Thymus (tissue), 14 donors: ENCODE measurements at places on chromosomes 2 and 18.

DNA sequence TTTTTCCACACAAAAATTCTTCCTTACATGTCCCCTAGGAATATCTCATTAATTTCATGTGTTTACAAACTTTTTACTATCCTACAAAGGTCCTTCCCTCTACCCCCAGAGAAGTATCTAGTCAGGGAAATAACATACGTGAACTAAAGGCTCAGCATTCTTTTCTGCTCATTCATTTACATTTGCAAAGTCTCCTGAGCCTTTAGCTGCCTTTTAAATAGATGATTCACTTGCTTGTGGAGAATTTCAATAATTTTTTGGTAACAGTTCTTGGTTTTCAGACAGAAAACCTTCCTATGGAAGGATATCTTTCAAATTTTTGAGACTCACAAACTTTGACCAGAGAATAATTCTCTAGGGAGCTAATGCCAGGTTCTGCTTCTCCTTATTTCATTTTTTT lies 81.5 kb upstream of the RMDN2 start:
- no peak overlapping the region for H3K27ac ChIP-seq
- DNase-seq = no peak
- no peaks in the 10 kb centered on the region for H3K27me3 ChIP-seq
- H3K4me3 ChIP-seq = no peak overlapping the region

GRCh38 chr2:64781711-64782390 lies 128.1 kb upstream of the SERTAD2 start:
- no peaks in the 10 kb centered on the region for H3K36me3 ChIP-seq
- H3K27ac ChIP-seq = no peak overlapping the region
- no peaks in the 10 kb centered on the region for H3K4me1 ChIP-seq
- H3K27me3 ChIP-seq = no peaks in the 10 kb centered on the region
- no peak overlapping the region for H3K4me3 ChIP-seq

GRCh38 chr2:47336259-47337238 lies 66.4 kb upstream of the MSH2 start:
- no peak for DNase-seq
- H3K27me3 ChIP-seq = no peaks in the 10 kb centered on the region
- no peak overlapping the region for H3K4me3 ChIP-seq
- peak overlapping the region; percentile 31 for H3K27ac ChIP-seq
- H3K36me3 ChIP-seq = no peaks in the 10 kb centered on the region
- no peaks in the 10 kb centered on the region for H3K4me1 ChIP-seq

DNA sequence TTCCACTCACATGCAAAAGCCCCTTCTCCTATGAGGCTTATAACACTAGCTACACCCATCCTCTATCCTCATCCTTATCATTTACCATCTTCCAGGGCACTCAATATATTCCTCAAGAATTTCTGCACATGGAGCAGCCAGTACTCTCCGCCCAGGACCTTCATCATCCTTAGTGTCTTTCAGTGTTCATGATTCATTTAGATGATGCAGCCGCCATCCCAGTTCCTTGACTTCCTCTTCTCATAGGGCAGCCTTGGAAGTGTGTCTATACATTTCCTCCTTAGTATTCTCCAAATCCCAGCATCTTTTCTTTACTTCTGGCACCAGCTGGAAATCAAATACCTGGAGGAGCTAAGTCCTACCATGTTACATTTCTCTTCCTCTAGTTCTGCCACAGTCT lies 3.0 kb upstream of the ITSN2 start:
- no peaks in the 10 kb centered on the region for H3K36me3 ChIP-seq
- H3K4me3 ChIP-seq = no peak overlapping the region
- H3K27ac ChIP-seq = no peak overlapping the region
- no peak for DNase-seq

DNA sequence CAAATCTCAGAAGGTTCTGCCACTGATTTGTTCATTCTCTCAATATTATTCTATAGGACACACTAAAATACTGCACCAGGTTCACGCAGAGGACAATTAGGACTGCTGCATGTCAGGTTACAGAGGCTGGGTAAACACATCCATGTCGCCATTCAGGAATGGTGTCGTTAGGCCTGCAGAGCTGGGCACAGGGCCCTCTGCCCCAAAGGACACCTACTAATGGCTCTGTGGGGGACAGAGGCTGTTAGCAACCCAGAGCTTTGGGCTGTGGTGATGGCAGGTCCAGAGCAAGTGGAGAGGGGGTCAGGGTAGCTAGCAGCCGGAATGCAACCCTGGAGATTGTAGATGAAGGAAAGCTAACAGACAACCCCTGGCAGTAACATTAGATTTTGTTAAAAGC lies 115.9 kb downstream of the TTC32 start:
- DNase-seq = no peak
- no peak overlapping the region for H3K27ac ChIP-seq
- no peak overlapping the region for H3K4me3 ChIP-seq
